Left kidney (tissue), 8 donors: ENCODE measurements at places on chromosomes 13 and 19.
A peak's percentile ranks its signal among the peaks of the same experiment; 100 is the strongest.

- DNase-seq = no peak
These were observed 33.9 kb upstream of the FAM216B start for GRCh38 chr13:42747399-42747873.

GRCh38 chr19:4327252-4327876, 11.3 kb downstream of the STAP2 start:
- no peak for DNase-seq

GRCh38 chr13:43924549-43925245, 45.0 kb downstream of the LACC1 start:
- DNase-seq = no peak

- DNase-seq = no peak
These were observed 168.3 kb upstream of the RNF113B start for GRCh38 chr13:98345107-98345935.

- DNase-seq = no peak
These were observed 344.6 kb upstream of the HTR2A start for GRCh38 chr13:47241446-47241845.

DNA sequence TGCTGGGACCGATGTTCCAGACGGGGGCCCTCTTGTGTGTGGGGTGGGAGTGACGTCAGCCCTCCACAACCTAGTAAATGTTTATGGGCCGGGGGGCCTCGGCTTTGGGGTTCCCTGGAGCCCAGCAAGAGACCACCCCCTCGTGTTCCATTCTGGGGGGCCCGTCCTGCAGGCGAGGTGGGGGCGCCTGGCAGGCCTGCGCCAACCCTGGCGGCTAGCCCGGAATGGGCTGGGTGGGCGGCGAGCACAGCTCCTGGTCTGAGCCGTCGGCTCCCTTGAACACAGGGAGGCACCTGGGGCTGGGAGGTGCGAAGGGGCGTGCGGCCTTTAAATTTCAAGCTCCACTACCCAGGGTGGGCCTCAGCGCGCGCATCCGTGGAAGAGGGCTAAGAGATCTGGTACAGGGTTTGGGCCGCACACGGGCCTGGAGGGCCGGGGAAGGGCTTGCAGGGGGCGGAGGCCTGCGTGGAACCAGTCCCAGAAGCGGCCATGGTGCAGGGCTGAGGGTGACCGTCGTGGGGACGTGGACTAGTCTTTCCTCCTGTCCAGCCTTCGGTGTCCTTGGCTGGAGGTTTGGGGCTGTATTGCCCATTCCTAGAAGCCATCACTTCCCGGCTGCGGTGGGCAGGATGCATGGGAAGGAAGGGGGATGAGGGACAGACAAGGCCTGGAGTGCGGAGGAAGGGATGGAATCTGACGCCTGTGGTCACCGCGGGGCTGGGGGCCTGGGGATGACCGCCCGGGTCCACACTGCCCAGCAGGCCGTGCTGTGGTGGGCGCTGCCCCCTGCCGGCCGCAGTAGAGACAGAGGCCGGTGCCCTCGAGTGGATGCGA, 11.4 kb downstream of the NDUFA11 start:
- no peak for DNase-seq

DNA sequence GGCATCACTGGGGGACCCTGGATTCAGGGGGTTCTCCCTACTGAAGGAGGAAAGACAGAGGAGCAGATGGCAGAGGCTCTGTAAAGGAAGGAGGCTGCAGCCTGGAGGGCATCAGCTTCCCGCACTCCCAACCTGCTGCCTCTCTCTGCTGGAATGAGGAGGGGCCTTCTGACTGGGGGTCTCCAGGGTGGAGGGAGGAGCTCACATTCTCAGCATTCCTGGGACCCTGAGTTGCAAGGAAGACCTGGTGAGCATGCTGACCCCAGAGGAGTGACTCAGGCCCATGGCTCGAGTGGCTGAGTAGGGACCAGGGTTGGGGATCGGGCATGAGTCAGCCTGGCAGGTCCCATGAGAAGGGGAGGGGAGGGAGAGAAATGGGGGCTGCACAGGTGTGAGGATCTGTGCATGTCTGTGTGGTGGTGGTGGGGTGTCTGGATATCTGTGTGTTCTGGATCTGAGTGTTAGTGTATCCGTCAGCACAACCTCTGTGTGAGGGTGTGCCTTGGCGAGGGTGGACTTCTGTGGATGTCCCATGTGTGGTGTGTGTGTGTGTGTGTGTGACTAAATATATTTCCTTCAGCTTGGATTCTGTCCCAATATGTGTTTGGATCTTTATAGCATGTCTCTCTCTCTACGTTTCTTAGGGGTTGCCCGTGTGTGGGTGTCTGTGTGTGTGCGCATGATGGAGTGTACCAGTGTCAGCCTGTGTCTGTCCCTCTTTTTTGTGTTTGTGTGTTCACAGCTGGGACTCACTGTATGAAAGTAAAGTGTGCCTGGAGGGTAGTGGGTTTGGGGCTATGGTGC, 4.6 kb downstream of the AXL start:
- no peak for DNase-seq

- DNase-seq = no peak
These were observed 17.5 kb downstream of the DLEU7 start for GRCh38 chr13:50826035-50826434.

DNA sequence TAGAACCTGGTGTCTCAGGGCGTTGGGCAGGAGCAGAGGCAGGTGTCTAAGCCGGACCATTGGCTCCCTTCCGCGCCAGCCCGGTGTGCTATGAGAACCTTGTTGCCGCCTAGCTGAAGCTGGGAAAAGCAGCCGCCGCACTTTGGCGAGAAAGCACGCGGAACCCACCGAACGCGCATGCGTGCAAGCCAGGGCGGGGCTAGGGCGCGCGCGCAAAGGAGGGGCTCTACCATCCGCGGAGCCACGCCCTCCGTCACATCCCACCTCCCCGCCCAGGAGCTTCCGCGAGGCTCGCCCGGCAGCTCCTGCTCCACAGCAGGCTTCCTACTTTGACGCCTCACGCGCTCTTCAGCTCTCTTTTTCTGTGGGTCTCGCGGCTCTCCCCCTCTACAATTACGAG, 51.3 kb downstream of the WDR87 start:
- peak; percentile 84 for DNase-seq

GRCh38 chr19:37902668-37903067, 3.7 kb downstream of the WDR87 start:
- DNase-seq = peak; percentile 81

DNA sequence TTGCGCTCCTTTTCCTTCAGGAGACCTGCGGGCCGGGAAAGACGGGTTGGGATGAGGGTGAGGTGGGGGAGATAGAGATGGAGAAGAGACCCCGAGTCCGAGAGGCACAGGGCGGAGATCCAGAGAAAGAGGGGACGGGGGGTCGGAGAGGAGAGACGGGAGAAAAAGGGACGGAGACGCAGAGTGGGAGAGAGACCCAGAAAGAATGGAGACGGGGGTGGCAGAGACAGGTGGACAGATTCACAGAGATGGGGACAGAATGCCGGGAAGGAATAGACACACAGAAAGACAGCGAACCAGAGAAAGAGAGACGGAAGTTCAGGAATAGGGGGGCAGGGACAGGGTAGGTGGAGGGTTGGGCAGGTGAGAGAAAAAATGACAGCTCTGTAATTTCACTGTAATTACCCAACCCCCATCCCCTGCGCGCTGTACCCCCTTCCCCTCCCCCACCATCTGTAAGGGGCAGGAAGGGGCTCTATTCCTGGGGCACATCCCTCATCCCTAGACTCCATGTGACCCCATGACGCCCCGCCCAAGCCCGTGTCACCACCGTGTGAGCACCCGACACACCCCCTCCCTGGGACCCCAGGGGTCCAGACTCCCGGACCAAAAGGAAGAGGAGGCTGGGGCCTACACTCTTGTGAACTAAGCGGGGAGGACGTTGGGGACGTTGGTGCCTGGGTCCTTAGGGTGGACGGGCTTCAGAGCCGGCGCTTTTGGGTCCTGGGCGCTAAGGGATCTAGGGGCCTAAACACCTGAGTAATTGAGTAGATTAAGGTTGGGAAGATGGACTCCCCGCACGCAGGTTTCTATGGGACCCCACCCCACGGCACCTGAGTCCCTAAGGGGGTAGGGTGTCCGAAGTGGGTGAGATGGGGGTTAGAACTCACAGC, 967 bp downstream of the DBP start:
- DNase-seq = no peak

- no peak for DNase-seq
These were observed 534.5 kb downstream of the KLF5 start for GRCh38 chr13:73593199-73593765.

DNA sequence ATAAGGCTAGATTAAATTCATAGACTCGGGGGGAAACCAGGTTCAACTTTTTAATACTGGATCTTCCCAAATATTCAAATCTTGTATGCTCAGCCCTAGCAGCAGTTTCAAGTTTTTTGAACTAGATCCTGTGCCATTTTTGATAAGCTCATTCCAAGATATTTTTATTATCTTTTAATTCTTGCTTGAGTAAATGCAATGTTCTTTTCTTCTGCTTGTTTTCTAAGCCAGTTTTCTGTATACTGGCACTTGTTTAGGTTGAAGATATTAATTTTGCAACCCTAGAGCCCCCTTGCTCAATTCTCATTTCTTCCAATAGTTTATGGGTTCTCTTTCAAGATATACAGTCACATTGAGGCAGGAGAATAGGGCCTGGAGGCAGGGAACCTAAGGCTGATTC, 13.1 kb upstream of the PNMA8C start:
- no peak for DNase-seq
